ENCODE measurements at places on chromosomes 5 and 9.

DNA sequence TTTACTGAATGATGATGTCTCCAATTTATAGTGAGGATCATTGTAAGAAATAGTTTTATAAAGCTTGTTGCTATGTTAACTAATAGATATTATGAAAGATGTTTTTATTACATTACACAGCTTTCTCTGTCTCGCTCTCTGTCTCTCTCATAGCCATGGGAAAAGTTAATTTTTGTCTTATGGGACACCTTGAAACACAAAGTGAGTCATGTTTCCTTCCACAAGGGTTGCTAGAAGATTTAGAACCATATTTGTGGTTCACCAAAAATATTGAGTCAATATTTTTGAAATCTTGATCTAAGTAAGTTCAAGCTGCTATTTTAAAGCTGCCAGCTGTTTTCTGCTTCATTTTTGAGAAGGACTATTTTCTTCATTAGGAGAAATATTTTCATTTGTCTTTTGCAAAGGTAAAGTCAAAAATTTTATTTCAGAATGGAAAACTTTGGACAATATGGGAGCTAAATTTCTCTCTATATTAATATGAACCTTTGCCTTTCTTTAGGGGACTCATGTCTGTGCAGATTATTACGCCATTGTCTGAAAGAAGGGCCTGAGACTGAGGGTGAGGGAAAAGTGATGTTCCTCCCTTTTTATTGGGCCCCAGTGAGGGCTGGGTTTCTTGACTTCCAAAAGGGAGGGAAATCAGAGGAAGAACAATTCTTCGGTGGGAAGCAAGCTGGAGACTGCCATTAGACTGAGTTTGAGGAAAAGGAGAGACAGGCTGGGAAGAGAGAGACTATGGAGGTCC lies 87.9 kb upstream of the SLC24A2 start:
- no peak for DNase-seq

- peak; percentile 40 for DNase-seq
Measured at GRCh38 chr9:14096258-14096922, 217.6 kb downstream of the NFIB start.

- no peak for DNase-seq
Measured at GRCh38 chr9:113352006-113352405, 2.7 kb downstream of the BSPRY start.

- DNase-seq, result no peak
Measured at GRCh38 chr9:114478871-114479270, 26.4 kb downstream of the WHRN start.

GRCh38 chr5:74516211-74516636 lies 124.3 kb downstream of the ENC1 start:
- no peak for DNase-seq

DNA sequence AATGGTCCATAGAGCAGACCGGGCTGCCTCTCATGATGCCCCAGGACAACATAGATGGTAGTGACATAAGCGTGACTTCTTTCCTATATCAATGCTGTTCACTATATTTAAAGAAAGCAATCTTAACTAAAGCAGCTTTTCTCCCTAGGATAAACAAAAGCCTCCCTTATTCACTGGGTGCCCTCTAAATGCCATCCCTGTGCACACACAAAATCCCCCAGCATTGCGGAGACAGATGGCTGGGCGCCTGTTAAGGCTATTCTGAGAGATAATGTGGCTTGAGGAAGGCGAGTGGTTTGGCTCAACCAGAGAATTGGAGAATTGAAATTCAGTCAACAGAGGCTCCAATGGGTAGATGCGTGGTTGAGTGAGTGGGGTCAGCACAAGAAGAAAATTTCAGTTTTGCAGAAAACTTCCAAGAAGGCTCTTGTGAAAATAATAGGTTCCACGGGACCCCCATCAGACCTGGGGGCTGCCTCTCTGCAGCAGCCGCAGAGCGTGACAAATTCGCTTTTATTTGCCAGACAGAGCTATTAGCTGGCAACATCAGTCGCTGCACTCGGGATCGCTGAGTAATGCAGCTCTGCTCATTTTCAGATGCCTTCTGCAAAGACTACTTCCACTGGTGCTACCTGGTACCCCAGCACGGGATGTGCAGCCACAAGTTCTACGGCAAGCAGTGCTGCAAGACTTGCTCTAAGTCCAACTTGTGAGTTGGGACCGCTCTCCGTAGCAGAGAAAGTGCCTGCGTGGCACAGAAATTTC lies 103.9 kb upstream of the ICE1 start:
- DNase-seq, result no peak

DNA sequence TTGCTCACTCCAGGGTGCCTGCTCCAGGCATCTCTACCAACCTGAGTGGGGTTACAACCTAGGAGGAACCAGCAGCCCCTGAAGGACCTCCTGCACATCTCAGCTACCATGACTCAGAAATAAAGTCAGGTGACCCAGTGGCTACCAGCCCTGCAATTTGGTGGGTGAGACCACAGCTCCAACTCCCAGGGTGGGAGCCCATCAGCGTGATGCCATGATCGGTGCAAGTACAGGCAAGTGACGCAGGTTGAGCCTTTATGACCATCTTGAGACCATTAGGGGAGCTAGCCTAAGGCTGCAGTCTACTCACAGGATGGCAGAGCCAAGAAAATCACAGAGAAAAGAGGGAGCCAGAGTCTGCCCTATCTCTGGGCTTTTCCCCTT lies 8.6 kb downstream of the SEPTIN8 start:
- no peak for DNase-seq

- DNase-seq, result no peak
Measured at GRCh38 chr9:123530244-123530643, 174.2 kb downstream of the CRB2 start.

GRCh38 chr9:131833906-131834305 lies 94.0 kb upstream of the RAPGEF1 start:
- DNase-seq, result no peak

DNA sequence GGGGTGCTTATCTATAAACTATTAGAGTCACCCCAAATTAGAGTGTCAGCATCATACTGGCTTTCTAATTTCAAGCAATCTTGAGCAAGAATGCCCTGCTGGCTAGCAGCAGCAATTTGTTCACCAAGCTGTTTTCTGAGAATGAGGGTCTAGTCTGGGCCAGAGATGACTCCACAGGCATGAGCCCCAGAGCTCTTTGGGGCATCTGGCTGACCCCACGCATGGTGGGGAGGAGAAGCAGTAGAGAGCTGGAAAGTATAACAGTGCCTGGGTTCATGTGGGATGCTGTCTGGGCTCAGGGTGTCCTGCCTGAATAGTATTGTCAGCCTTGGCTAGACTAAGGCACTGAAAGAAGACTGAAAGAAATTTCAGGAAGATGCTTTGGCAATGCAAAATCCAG lies 64.9 kb downstream of the C6 start:
- no peak for DNase-seq

DNA sequence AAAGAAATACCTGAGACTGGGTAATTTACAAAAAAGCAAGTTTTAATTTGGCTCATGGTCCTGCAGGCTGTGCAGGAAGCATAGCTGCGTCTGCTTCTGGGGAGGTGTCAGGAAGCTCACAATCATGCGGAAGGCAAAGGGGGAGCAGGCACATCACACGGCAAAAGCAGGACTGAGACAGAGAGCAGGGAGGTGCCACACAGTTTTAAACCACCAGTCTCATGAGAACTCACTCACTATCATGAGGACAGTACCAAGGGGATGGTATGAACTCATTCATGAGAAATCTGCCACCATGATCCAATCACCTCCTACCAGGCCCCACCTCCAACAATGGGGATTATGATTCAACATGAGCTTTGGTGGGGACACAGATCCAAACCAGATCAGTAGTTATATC lies 96.2 kb downstream of the OSTF1 start:
- DNase-seq, result no peak

DNA sequence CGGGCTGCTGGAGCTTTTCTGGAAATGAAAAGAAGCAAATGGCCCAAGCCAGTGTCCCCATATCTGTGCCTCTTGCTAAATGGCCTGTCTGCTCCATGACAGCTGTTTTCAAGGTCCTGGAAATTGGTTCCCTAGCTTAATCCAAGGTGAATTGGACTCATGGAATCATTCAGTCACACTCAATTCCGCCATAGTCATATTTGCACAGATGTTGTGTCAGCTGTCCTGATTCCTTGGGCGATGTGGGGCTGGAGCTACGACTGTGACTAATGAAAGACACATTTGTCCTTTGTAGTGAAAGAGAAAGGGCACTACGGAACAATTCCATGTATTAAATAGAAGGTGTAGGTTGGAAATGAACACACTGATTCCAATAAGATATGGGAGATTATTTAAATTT lies 102.9 kb upstream of the MEGF10 start:
- DNase-seq, result no peak

GRCh38 chr9:706606-707459 lies 134.7 kb upstream of the DMRT1 start:
- DNase-seq, result peak; percentile 64

DNA sequence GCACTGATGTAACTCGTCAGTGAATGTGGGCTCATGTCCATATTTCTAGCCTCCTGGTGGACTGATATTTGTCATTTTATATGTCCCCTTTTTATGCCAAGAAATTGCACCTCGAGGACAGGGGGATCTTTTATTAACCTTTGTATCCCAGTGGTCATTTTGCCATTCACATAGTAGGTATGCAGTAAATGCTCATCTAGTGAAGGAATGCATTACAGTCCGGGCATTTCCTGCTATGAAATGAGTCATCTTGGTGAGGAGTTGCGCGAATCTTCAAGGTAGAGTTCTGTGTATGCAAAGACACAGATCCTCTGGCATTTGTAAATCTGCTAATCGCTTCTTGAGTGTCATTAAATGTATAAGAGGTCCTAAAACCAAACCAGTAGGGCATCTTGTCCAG lies 755.5 kb upstream of the ADAMTS16 start:
- no peak for DNase-seq

DNA sequence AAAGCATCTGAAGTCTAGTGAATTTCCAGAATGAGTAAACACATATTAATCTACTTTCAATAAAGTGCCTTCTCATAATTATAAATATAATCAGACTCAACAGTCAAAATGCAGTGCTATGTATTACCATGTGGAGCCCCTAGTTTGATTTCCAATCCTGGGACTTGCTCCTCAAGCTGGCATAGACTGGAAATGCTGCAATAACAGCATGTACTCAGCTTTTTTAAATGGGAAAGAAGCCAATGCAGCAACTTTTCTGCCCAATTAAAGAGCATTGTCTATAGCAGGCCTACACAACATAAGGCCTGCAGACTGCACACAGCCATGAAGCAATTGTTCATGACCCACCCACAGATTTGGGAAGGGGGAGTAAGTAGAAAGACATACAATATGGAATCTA lies 103.2 kb downstream of the NR2F1-AS1 start:
- DNase-seq, result no peak

- DNase-seq, result no peak
Measured at GRCh38 chr9:134320868-134321471, 5.3 kb upstream of the RXRA start.

DNA sequence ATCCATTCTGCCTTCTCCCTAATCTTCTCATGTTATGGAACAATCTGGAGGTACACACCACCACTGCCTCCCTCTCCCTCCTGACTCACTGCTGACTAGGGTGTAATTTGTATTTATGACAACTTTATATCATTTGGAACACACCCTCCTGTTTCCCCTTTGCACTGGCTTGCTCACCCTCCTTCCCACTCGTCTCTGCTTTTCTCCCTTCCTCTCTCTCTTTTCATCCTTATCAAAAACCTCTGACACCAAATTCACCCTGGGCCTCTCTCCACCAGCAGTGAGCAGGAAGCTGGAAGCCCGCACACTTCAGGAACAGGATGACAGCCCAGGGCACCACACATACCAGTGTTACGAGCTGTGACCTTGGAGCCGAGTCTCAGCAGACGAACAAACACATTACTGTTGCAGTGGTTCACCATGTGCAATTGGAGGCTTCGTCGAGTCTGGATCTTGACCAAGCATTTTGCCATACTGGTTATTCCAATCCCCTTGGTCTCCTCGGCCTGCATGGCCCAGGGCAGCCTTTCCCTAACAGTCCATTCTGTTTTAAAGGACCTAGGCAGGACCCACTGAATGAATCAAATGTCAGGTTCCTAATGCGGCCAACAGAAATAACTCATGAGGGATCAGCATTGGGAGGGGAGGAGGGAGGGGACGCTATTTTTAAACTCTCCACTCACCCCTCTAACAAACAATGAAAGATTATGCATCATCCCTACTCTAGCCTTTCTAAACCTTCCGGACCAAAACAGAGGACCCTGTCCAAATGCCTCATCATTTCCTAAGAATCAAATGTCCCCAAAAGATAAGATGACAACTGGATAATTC lies 203.9 kb upstream of the RASEF start:
- no peak for DNase-seq

- DNase-seq, result no peak
Measured at GRCh38 chr9:22009506-22009867, 382 bp upstream of the CDKN2B start.

DNA sequence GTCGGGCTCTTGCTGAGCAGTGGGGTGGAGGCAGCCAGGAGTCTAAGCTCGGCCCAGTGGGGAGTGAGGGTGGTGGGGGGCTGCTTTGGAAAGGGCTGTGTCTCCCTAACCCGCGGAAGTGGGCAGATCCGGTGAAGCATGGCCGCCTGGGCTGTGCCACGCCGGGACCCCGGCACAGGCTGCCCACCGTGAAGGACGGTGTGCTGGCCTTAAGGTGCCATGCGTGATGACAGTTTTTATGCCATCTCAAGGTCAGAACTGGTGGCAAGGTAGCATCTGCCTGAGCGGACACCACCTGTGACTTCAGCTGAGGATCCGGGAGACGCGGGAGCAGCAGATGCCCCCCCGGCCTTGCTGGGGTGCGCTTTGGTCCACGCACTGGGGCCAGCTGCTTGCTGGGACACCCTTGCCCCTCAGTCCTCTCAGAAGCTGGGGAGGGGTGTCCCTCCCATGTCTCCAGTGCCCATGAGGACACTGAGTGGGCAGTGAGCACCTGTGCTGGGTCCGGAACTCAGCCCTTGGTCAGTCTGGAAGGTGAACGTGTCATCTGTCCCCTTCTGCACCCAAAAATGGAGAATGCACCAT lies 53.9 kb downstream of the AHRR start:
- peak; percentile 1 for DNase-seq

DNA sequence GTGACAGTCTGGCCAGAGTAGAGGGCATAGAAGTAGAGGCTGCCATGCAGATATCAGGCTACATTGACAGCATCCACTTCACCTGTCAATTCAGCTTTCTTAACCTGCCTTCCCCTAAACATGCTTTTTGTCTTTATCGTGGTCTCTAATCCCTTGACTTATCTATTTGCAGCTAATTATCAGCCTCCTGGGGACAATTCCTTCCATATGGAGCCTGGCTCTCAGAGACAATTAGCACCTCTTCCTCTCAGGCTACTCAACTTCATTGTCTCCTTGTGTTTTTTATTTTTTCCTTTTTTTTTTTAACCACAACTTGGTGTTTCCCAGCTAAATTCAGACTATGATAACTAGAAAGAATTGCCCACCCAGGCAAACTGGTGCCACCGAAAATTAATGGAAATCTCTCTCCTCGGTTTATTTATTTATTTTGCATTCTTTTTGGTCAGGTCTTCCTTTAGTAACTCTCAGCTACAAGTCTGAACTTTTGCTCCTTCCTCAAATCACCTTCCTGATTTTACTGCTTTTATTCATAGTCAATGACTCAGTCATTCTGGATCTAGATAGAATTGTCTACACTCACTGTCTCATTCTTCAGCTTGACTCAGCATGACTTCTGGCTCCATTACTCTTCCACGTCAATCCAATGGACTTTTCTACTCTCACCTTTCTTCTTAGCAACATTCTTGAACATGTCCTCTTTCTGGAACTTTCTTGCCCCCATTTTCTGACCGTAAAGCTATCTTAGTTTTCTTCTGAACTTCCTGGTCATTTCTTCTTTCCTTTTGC lies 63.0 kb upstream of the BASP1 start:
- DNase-seq, result no peak

GRCh38 chr5:168047669-168048111 lies 243.8 kb upstream of the WWC1 start:
- DNase-seq, result peak; percentile 70

GRCh38 chr5:156942064-156942463 lies 21.0 kb downstream of the TIMD4 start:
- DNase-seq, result no peak

- DNase-seq, result no peak
Measured at GRCh38 chr9:110175275-110175968, 32.5 kb downstream of the C9orf152 start.

All from prostate gland (tissue), 2 donors.